ENCODE measurements at places on chromosomes 6 and 20.

GRCh38 chr6:36028088-36028876 is 674 bp downstream of the MAPK14 start:
- DNase-seq, result no peak

DNA sequence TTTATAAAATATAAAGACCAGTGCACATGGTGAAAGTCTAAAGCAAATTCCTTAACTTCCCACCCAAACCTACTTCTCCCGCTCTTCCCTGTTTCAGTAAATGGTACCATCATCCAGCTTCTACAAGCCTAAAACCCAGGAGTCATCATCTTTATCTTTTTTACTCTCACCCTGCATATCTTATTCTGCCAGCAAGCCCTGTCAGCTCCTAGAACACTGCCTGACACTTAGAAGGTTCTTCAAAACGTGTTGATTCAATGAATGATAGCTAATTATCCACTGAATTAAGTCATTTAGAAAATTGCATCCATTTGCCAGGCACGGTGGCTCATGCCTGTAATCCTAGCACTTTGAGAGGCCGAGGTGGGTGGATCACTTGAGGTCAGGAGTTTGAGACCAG is 185.7 kb downstream of the TFAP2B start:
- DNase-seq, result no peak

DNA sequence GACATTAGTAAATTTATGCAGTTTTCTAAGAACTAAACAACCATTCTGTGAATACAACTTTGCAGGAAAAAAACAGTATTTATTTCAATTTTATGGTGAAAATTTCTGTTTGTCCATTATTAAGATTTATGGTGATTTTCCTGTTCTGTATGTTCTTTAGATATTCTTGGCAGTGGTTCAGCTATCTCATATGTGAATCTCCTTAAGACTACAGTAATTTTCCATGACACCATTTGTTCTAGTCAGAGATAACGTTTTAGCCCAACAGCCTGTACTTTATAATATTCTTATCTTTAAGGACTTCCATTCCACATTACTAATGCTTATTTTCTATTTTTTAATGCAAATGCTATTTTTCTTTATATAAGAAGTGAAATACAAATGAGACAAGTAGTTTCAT is 504.0 kb downstream of the RFPL4B start:
- peak; percentile 39 for DNase-seq

DNA sequence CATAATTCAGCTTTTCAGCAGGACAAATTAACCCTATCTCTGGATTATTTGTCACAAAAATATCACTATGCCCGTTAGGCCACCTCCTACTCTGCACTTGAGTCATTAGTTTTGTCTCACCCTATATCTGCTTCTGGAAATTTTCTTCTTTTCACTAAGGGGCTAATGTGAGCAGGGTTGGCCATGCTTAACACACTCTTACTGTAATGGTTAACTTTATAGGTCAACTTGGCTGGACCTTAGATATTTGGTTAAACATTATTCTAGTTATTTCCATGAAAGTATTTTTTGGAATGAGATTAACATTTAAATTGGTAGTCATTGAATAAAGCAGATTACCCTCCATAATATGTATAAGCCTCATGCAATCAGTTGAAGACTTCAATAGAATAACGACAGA is 394.6 kb upstream of the PTCHD4 start:
- DNase-seq, result no peak

- DNase-seq, result peak; percentile 70
Observed at GRCh38 chr20:431012-431904, 23.2 kb downstream of the RBCK1 start.

GRCh38 chr20:31580706-31581105 is 24.4 kb upstream of the ID1 start:
- DNase-seq, result no peak

- peak; percentile 92 for DNase-seq
Observed at GRCh38 chr6:158002951-158003853, 21.5 kb downstream of the SYNJ2 start.

DNA sequence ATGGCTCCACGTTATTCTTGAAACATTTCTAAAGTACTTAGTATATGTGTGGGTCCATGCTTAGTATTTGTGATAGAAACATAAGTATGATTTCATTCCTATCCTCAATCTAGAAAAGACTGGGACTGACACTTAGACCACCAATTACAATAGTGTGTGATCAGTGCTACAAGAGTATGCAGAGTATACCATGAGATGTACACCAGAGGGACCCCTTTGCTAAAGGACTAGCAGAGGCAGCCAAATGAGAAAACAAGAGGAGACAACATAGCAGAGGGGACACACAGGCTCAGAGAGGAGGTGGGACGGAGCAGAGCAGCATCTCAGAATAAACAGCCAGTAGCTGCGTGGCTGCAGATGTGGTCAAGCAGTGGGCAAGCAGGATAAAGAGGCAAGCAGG is 21.0 kb downstream of the RMND1 start:
- no peak for DNase-seq

GRCh38 chr6:48961781-48962415 is 501.2 kb downstream of the MMUT start:
- DNase-seq, result no peak

GRCh38 chr20:258269-258858 is 840 bp downstream of the DEFB132 start:
- DNase-seq, result no peak

DNA sequence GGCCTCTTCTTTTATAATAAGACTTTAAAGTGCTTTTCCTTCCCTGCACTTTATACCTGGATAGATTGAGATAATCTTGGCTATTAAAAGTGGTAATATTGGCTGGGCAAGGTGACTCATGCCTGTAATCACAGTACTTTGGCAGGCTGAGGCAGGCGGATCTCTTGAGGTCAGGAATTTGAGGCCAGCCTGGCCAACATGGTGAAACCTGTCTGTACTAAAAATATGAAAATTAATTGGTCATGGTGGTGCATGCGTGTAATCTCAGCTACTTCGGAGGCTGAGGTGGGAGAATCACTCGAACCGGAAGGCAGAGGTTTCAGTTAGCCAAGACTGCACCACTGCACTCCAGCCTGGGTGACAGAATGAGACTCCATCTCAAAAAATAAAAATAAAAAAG is 197.1 kb upstream of the RGS17 start:
- DNase-seq, result no peak

DNA sequence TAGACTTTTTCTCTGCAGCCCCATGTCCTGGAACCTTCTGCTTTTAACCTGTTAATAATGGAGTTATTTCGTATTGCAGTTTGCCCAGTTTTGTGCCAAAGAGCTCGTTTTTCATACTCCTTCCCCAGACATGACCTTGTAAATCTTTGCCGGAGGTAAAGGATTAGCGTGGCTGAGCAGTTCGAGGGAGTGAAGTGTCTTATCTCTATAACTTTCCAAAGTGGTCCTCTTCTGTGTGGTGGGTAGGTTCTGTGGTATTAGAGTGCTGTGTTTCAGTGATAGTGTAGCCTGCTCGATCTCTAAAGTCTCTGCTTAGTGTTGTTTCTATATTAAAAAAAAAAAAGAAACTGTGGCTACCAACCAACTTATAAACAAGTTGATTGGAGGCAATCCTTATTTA is 67.5 kb downstream of the FARS2 start:
- DNase-seq, result no peak

DNA sequence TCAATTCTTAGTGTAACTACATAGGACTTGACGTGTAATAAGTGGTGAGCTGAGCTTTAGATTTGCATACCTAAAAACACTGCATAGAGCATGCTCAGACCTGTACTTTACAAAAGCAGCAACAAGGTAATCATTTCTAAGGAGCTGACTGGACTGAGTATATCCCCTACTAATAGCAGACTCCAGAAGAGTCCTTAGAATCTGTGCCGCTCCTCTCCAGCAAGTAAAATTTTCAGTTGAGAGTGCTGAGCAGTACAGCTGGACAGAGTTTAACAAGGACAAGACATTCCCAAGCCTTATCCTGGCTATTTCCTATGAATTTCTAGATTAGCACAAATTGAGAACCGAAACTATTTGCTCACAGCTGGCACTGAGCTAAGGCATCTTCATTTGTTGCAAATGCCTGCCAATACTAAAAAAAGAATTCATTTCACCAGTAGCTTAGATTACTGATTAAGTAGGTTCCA is 26.1 kb upstream of the KLHL31 start:
- DNase-seq, result peak; percentile 3

GRCh38 chr6:31737991-31738979 is 1.5 kb upstream of the MSH5 start:
- peak; percentile 86 for DNase-seq

- peak; percentile 21 for DNase-seq
Observed at GRCh38 chr6:29941471-29941870, 861 bp upstream of the HLA-A start.

DNA sequence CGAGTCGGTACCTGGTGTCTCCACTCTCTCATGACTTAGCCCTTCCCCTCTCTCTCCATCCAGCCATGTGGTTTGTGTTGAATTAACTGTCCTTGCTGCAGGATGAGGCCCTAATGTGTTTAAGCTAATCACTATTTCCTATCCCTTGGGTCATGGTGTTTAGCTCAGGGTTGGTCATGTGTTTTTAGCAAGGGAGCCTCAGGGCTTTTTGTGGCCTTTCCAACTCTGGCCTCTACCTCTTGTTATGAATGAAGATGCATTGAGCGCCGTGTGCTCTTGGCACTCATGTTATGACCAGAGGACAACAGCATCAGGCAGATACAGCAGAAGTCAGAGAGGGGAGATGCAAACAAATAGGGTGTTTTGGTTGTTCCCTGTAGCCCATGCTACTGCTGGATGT is 674.2 kb upstream of the FLRT3 start:
- no peak for DNase-seq

DNA sequence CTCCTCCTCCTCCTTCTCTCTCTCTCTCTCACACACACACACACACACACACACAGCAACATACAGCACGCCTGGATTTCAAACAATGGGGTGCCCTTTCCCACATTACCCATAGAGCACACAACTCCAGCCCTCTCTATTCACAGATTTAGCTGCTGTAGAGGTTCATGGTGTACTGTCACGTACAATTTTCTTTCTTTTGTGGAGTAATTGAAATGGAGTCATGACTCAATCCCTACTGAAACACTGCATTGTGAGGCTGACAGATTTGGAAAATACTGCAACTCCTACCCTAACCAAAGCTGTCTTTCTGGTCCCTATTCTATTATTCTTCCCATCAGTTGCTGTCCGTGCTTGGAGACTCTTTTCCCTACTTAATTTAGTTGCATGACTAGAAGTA is 166.9 kb downstream of the EDN1 start:
- DNase-seq, result no peak

GRCh38 chr6:150068720-150069648 is at the start of gene ULBP3:
TSS of gene ULBP3 (minus strand) at chr6:150069121. CDS start at chr6:150069066, 55 bp downstream.
- peak; percentile 95 for DNase-seq

DNA sequence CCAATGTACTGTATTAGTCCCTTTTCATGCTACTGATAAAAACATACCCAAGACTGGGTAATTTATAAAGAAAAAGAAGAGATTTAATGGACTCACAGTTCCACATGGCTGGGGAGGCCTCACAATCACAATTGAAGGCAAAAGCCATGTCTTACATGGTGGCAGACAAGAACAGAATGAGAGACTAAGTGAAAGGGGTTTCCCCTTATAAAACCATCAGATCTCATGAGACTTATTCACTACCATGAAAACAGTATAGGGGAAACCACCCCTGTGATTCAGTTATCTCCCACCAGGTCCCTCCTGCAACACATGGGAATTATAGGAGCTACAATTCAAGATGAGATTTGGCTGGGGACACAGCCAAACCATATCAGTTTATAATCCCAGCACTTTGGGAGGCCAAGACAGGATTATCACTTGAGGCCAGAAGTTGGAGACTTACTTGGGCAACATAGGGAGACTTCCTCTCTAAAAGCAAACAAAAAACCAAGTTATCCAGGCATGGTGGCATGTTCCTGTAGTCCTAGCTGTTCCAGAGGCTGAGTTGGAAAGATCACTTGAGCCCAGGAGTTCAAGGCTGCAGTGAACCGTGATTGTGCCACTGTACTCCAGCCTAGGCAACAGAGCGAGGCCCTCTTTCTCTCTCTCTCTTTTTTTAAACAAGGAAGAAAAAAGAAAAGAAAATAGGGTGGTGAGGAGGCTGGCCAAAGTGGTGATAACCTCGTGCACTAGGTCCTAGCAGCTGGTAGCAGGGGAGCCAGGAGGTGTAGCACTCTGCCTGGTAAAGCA is 22.9 kb upstream of the DDR1 start:
- DNase-seq, result no peak

- DNase-seq, result no peak
Observed at GRCh38 chr6:25296217-25296905, 17.2 kb downstream of the CARMIL1 start.

- DNase-seq, result no peak
Observed at GRCh38 chr20:1904135-1904534, 8.9 kb downstream of the SIRPA start.

DNA sequence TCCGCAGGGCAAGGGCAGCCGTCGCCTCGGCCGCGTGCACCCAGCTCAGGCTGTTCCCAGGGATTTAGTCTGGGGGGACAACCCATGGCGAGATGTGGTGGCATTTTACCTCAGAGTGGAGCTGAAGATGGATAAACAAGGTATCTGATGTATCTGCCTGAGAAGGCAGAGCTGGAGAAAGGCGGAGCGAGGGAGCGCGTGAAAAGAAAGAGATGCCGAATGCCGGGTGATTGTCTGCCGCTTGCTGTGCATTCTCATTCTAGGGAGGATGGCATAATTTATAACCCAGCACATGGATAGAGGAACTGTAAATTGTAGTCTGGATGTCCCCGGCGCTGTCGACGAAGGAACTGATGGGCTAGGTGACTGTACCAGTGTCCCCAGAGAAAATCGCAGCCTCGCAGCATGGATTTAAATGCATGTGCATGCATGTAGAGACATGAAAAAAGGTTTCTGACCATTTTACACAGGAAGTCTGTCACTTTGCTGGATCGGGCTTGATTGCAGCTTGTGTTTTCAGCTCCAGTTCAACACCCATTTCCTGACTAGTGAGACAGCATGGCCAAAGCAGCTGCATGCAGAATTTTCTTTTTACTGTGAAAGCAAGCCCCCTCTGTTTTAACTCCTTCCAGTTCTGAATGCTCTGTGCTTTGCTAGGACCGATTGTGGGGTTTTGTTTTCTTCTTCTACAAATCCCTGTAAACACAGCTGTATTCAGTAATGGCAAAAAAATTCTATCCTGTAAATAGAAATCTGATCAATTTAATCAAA is 149.7 kb downstream of the PRL start:
- DNase-seq, result peak; percentile 8

GRCh38 chr20:35359335-35359950 is 52.3 kb downstream of the UQCC1 start:
- DNase-seq, result no peak

- DNase-seq, result peak; percentile 22
Observed at GRCh38 chr6:127854009-127854408, 46.8 kb downstream of the THEMIS start.

GRCh38 chr6:93550551-93551276 is 131.4 kb upstream of the EPHA7 start:
- no peak for DNase-seq

GRCh38 chr6:11700118-11700718 is 78.4 kb downstream of the ADTRP start:
- peak; percentile 80 for DNase-seq

DNA sequence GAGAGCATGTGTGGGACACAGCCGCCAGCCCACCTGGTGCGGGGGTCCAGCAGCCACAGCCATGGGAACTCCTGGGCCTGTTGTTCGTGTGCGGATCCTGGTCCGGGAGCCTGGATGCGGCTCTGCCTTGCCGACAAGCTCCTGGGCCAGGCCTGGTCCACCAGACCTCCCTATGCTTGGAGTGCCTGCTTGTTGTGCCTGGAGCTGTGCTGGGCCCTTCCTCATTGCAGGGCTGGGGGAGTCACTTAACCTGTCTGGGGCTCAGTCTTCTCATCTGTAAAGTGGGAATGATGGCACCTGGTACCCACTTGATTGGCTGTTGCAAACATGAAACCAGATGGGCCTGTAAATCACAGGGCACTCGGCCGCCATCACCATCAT is 2.6 kb upstream of the OSBPL2 start:
- DNase-seq, result no peak
